ENCODE measurements at places on chromosomes 3 and 15.
A peak's percentile ranks its signal among the peaks of the same experiment; 100 is the strongest.

DNA sequence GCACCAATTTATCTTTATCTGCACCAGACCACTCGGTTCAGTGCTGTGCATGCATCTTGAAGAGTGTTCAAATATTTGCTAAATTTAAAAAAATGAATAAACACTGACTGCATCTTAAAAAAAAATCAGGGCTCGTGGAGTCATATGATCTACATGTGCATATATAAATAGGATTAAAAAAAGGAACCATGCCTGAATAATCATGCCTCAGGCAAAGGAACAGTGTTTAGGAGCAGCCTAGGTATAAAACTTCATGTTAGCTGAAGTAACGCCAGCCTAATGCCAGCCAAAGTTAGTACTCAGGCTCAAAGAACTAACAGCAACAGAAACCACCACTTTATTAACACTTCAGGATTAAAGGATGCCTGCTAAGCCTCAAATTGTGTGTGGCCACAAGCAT is 9.5 kb downstream of the ABCC5 start:
- no peak for DNase-seq

GRCh38 chr3:22399566-22399965 is 648.6 kb upstream of the ZNF385D start:
- DNase-seq, result no peak

DNA sequence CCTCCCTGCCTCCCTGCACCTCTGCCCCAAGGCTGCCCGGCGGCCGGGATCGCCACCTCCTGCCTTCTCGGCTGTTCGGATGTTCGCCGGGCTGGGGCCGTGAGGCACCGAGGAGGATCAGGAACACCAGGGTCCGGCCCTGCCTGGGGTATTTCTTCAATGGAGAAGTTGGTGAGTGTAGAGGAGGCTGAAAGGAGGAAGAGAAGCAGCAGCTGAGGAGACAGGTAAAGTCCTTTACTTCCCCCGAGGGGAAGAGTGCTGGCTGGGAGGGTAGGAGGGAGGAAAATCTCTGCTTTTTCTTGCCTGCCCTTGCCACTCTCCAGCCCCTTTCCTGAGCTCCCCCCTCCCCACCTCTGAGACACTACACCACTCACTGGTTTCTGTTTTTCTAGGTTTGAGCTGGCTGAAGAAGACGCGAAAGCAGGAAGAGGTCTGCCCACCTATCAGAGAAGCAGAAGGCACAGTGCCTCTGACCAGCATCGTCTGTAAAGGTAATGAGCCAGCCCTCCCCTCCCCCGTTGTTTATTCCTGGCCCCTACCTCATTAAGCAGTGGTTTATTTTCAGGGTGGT is 519 bp downstream of the ASB7 start:
- peak; percentile 56 for DNase-seq

GRCh38 chr3:152083135-152083534 is 185.6 kb upstream of the MBNL1 start:
- no peak for DNase-seq

GRCh38 chr3:11662392-11662990 is 18.8 kb upstream of the VGLL4 start:
- no peak for DNase-seq

DNA sequence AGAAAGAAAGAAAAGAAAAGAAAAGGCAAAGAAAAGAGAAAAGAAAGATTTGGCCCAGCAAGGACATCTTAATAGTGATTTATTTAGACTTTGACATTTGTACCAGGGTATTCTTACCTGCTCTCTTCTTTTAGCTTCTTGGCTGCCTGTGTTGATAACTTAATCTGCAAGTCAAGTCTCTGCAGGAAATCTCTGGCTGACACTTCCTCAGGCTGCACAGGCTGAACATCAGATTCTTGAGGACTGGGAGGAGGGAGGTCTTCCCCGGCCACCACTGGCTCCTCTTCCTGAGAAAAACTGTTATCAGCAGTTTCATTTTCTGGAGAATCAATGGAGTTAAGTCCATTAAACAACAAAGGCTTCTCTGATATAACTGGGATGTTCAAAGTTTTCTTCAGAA is 12.8 kb downstream of the LYSMD2 start:
- no peak for DNase-seq

DNA sequence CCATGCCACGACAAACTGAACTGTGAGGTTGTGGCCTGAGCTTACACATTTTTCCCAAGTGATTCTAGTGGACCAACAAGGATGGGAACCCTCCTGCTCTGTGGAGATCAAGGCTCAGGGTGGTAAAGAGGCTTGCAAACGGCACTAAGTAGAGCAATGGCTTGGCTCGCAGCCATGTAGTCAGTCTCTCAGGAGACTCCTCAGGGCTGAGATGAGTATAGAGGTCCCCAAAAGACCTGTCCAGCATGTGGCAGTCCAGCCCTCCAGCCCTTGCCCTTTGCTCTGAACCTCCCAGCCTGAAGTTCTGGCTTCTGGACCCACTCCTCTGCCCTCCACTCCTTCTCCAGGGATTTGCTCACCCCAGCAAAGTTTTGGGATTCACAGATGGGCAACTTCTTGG is 8.3 kb upstream of the CAMP start:
- no peak for DNase-seq

DNA sequence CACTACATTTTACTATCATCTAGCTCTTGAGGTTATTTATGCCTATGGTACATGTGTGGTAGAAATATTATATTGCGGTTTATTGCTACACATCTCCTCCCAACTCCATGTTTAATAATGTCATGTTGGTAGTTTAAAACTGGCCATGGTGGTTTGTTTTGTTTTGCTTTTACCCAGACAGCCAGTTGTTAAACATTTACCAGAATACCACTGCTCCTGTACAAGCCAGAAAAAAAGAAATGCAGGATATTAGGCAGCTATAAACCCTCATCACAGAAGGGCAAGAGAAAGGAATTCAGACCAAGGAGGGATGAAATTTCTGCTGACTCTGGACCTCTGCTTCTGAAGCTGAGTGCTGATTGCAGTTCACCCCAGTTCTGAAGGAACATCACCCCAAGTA is 451.8 kb upstream of the IL12A start:
- no peak for DNase-seq

DNA sequence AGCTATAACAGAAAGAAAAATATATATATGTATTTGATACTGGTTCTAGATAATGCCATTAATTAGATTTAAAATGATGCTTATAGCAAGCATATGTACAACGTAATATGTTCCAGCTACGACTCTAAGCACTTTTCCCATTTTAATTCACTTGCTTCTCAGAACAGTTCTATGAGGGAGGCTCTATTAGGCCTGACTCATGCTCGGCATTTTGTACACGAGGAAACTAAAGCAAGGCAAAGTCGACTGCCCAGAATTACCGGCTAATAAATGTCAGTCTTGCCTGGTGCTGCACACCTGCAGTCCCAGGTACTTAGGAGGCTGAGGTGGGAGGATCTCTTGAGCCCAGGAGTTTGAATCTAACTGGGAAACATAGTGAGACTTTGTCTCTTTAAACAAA is 106.0 kb downstream of the PTPRG start:
- no peak for DNase-seq

GRCh38 chr3:84820906-84821305 is 137.9 kb upstream of the CADM2 start:
- DNase-seq, result no peak

DNA sequence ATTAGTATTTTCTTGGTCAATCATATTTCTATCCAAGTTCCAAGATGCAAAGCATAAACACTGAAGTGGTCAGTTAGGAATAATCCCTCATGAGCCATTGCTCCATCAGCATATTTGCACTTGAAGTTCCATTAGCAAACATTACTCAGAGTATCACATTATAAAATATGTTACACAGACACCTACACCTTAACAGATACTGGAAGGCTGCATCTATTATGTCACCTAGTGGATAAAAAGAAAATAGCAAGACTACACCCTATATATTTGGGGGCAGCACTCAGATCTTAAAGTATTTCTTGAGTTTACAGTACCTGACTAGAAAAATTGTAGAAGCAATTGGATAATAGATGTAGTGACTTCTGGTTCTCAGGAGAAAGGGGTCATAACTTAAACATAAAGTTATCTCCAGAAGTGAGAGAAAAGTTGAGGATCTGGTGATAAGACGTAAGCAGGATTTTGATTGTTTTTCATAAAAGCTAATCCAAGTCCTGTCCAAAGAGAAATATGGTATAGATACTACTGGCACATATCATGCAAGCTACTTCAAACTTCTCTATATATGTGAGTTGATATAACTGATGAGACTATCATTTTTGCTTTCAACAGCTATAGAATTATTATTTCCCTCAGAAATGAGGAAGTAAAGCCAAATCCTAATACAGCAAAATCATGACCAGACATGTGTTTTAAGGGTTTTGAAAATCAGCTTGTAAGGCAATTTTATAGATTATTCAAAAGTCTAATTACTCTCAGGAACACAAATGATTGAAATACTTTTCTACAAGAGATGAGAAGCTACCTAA is 422.2 kb downstream of the GBE1 start:
- no peak for DNase-seq

DNA sequence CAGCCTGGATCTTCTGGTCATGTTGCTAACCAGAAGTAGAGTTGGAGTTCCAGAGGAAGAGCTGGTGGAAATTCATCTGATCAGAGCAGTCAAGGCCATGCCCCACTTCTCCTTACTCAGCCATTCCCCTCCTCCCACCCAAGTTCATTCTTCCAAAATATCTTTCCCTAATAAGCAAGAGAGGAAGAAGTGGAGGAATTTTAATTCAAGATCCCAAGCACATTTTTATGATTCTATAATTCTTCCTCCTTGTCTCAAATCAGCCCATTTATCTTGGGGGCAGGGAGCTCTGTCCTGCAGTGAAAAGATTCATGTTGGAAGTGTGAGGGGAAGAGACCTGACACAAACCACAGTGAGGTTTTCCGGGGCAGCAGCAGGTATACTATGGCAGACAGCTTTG is 85.0 kb upstream of the GALNT15 start:
- DNase-seq, result no peak

GRCh38 chr15:50783411-50783810 is 17.9 kb upstream of the SPPL2A start:
- DNase-seq, result no peak

- no peak for DNase-seq
Observed at GRCh38 chr3:30640851-30641250, 34.5 kb downstream of the TGFBR2 start.

- DNase-seq, result no peak
Observed at GRCh38 chr15:92645051-92645631, 10.4 kb downstream of the FAM174B start.

DNA sequence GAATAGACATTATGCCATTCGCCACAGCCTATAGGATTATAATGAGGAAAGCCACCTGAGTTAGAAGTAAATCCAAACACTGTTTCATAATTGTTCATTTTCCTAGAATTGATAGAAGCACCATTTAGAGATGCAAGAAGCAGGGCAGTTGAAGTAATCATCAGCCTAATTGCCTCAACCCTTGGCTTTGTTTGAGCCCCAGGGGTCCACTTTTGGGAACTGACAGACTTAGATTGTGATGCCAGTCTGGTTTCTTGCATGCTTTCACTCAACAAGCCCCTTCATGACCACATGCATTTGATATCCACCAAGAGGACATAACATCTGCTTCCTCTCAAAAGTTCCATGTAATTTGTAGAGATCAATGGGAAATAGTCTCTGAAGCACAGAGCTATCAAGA is 97.2 kb upstream of the COL8A1 start:
- no peak for DNase-seq

DNA sequence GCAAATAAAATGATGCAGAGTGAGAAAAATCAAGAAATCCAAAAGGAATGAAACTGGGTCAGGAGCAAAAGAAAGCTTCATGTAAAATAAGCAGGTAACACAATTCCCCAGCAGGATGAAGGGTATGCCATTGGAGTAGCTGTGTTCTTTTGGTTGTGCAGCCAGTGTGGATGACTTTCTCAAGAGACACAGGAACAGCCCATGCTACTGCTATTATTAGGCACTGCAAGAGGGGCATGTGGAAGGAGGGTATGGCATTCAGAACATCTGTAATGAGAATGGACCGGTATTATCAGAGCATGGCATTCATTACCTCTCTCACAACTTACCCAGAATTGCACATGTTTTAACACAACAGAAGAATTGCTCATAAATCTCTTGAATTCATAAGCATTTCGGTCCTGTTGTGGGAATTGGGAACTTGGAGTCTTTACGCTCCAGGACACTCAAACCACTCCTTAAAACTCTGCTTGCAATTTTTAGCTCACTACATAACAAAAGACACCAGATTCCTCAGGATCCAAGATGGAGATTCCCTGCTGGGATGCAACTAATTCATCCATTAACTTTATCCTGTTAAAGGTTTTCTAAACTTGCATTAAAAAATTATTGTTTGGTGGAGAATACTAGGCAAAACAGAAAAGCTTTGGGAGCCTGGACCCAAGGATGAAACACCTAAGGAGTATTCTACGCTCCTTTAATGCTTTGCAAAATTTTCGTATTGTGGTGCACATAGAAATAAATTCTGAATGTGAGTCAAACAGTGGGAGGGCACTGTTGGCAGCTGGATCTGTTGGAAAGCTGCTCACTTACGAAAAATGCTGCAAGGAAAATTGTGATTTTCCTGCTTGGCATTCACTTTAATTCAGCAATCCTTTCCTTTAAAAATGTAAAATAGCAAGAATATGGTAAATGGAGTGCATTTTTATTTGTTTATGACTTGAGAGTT is 34.6 kb upstream of the CDIN1 start:
- no peak for DNase-seq

DNA sequence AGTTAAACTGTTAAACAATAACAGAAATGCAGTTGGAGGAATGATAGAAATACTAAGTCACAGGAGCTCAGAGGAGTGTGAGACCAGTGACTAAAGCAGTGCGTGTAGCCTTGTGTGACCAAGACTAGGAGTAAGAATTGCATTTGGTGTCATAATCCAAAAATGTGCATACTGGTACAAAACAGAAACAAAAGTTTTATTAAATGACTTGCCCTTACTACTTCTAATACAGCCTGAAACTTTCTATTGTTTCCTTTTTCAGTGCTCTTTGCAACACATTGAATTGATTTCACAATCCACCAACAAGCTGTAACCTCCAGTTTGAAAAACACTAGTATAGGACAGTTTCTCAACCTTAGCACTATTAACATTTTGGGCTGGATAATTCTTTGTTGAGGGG is 17.1 kb downstream of the SNX1 start:
- DNase-seq, result no peak

GRCh38 chr15:58167095-58167691 is 29.0 kb downstream of the AQP9 start:
- DNase-seq, result no peak

DNA sequence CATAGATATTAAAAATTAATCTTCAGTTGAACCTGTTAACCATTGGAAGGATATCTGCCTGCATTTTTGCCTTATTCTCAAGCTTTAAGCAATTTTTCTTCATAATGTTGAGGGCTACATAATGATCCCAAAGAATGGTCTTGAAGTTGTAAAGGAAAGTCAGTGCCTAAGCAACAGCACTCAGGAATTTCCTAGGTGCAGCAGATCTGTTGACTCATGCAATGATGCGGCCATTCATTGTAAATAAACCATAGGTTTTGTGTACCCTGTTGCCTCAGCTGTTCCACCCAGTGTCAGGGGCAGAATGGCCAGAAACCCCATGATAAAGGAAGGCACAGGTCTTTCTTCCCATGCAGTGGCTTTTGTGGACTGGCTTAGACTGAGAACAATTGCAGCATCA is 78.4 kb upstream of the TRIM42 start:
- no peak for DNase-seq
